ENCODE measurements at places on chromosomes 16 and 17. TPM values are rescaled to one million over a fixed set of nuclear protein-coding genes. Genes with fewer than 3 reads are reported as not detected.

The ARHGAP23 gene
- total RNA-seq = 23.9 TPM

The ZNF75A gene
- 37.1 TPM for total RNA-seq

DNA sequence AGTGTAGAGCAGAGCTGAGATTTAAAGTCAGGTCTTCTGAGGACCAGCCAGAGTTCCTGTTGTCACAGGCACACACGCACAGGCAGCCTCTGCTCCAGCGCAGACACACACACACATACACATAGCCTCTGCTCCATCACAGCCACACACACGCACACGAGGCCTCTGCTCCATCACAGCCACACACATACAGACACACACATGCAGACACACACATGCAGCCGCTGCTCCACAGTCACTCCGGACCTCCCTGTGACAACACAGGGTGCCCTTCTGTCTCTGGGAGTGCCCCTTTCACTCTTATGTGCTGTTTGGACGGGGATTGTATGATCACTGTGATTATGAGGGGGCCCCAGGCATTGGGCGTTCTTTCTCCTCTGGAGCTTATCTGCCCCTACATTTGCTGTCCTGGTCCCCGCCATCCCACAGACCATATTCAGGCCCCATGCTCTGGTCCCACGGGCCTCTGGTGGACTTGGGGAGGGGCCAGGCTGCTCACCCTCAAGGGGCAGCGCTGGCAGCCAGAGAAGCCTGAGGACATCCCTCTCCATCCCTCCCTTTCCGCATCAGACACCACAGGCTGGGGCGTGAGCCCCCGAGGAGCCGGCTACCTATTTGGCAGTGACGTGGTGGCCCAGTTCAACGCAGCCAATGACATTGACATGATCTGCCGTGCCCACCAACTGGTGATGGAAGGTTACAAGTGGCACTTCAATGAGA is 7.5 kb downstream of the TBX6 start:
- no peaks in the 10 kb centered on the region for H3K27me3 ChIP-seq
- H3K36me3 ChIP-seq = peaks cover 72% of the 10 kb centered on the region
- no peak for DNase-seq
- H3K4me3 ChIP-seq = no peak overlapping the region
- peaks cover 10% of the 10 kb centered on the region for H3K4me1 ChIP-seq
- no peak overlapping the region for H3K27ac ChIP-seq

GRCh38 chr16:74521691-74522090 is 85.2 kb downstream of the GLG1 start:
- H3K36me3 ChIP-seq = peaks cover 5% of the 10 kb centered on the region
- H3K4me3 ChIP-seq = no peak overlapping the region
- no peak overlapping the region for H3K27ac ChIP-seq
- no peaks in the 10 kb centered on the region for H3K4me1 ChIP-seq
- no peaks in the 10 kb centered on the region for H3K27me3 ChIP-seq

DNA sequence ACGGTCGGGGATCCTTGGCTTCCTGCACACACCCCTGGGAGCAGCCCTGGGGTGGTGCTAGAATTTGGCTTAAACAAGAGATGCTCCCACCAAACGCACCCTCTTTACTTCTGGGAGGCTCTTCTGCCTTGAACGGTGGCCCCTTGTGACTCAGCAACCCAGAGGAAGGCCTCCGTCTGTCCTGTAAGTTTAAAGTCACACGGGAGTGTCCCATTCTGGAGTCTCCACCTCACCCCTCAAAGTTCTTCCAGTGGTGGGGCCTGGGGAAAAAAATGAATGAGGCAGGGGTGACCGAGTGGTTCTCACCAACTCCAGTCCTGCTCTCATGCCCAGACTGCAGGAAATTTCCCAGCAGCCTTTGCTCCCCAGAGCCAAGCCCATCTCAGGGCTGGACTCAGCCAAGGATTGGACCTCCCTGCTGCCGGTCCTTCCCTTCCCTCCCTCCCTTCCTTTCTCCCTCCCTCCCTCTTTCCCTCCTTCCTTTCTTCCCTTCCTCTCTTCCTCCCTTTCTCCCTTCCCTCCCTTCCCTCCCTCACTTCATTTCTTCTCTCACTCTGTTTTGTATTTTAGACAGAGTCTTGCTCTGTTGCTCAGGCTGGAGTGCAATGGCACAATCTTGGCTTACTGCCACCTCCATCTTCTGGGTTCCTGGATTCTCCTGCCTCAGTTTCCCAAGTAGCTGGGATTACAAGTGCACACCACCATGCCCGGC is 11.4 kb downstream of the ITGAD start:
- H3K36me3 ChIP-seq = no peaks in the 10 kb centered on the region
- H3K27ac ChIP-seq = no peak overlapping the region
- no peaks in the 10 kb centered on the region for H3K27me3 ChIP-seq
